GM20000 (cell line): ENCODE measurements at places on chromosomes 6 and 20.

GRCh38 chr6:37934276-37934675 is 114.7 kb downstream of the ZFAND3 start:
- DNase-seq = no peak

DNA sequence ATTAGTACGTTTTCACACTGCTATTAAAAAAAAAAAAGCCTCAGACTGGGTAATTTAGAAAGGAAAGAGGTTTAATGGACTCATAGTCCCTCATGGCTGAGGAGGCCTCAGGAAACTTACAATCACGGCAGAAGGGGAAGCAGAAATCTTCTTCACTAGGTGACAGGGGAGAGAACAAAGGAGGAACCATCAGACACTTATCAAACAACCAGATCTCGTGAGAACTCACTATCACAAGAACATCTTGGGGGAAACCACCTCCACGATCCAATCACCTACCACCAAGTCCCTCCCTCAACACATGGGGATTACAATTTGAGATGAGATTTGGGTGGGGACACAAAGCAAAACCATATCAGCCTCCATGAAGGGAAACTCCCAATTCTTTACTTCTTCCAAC is 85.2 kb upstream of the MAFB start:
- no peak for DNase-seq

- DNase-seq = no peak
These were observed 1.3 kb downstream of the ASF1A start for GRCh38 chr6:118895261-118895560.

DNA sequence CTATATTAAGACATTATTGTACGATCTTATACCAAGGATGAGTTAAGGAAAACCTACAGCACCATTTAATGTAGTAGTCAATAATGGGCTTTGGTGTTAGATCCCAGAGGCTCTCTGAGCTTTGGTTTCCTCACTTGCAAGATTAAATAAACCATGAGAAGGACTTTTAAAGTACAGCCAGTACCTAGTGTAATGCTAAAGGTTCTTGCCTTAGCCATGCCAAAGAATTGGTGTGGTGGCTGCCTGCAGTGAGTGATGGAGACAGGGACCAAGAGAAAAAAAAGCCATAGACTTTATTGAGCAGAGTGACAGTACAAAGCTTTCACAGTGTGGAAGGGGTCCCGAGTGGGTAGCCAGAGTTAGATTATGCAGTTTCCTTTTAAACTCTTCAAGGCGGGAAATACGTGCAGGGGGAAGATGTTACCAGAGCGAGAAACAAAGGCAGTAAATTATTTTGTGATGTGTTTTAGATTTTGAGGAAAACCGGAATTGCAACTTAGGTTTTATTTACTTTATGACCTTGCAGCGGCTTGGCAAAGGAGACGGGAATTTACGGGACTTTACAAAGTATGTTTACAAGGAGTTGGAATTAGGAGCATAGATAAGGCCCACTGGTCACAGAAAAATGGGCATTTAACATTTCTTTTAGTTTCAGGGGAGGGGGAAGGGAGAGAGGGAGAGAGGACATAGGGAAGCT is 100.4 kb downstream of the MYO6 start:
- no peak for DNase-seq

DNA sequence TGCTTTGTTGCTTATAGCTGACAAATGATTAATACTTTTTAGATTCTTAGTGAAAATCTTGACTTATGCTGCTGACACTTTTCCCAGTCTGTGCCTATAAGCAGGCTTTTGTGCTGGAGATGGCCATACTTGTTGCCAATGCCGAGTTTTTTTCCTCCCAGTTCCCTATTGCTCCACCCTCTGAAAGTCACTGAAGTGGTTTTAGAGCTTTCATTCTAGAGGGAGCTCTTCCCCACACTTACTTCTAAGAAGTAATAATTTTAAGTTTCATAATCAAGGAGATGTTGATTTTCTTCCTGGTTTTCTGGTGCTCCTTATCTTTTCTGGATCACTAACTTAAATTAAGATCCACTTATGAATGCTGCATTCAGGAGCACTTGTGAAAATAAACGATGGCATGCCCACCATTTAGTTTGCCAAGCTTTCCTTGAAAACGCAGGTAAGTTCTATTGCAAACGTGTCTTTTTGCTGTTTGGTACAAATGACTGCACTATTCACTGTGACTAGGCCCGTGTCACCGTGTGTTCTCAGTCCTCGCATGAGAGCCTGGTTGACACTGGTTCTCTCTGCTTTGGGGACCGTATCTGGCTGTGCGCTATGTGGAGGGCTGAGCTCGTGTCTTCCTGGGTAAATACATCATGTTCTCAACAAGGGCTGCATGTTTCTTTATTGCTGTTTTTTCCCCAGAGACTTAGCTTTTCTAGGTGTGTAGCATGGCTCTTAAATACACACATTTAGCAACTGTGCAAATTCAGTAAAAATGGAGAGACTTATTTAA is 50.2 kb downstream of the GFRA4 start:
- DNase-seq = no peak

DNA sequence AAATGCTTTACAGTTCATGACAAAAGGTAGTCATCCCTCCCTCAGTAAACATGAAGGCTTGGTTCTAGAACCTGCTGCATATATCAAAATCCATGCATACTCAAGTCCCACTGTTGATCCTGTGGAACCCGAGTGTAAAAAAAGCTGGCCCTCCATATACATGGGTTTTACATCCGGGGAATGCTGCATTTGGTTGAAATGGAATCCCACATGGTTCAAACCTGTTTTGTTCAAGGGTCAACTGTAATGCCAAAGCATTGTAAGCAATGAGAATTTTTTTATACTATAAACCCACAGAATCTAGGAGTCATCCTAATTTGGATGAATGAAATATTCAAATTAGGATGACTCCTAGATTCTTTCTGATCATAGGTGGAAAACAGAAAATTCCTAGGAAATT is 5.9 kb upstream of the HDAC2 start:
- DNase-seq = no peak

DNA sequence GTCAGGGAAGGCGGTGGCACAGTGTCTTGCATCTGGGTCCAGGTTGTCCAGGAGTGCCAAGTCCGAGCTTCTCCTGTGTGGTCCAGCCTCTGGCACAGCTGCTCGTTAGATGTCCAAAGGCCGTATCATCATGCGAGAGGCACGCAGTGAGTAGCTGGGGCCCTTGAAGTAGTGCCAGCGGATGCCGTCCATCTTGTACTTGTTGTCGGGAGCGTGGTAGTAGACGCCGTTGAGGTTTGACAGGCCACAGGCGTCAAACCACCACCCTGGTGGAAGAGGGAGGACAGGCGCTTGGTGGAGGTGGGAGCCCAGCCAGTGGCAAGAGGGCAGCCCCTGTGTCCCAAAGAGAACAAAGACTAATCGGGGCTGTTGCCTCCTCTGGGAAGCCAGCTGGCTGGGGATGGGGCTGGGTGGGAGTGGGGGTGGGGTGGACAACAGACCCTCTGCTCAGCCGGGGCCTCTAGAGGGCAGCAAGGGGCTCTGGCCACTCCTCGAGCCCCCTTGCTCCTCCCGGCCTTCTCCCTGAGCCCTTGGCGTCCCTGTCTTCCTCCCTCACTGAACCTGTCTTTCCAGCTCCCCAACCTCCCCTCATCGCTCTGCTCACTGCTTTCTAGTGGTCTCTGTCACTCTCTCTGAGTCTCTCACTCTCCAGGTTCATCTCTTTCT is 39.5 kb downstream of the FAM110A start:
- no peak for DNase-seq

- DNase-seq = no peak
These were observed 118.3 kb upstream of the EXOC2 start for GRCh38 chr6:811191-811590.

GRCh38 chr6:139271056-139271455 is 20.7 kb downstream of the TXLNB start:
- peak; percentile 52 for DNase-seq

GRCh38 chr6:168060521-168060931 is 18.5 kb downstream of the FRMD1 start:
- DNase-seq = no peak

GRCh38 chr6:35073766-35074471 is 67.2 kb downstream of the TCP11 start:
- no peak for DNase-seq
